Activated naive CD4-positive, alpha-beta T cell treated with anti-CD3 and anti-CD28 coated beads, Interleukin-2, amount 10 ng/mL, durations not matched to agents 5 hours and 36 hours (primary cell): ENCODE measurements at places on chromosomes 12 and 14. TPM values are rescaled to one million over a fixed set of nuclear protein-coding genes. Genes with fewer than 3 reads are reported as not detected.

Gene TAC3
- not detected for total RNA-seq

Gene FAM90A1
- 0.08 TPM for total RNA-seq

Gene NOVA1
- total RNA-seq = not detected

Gene HAL
- 0.33 TPM for total RNA-seq

Gene GPR84
- 0.18 TPM for total RNA-seq

Gene TGM1
- 4.5 TPM for total RNA-seq

Gene TC2N
- 207 TPM for total RNA-seq

Gene B4GALNT3
- total RNA-seq = 0.66 TPM

Gene CLEC4C
- total RNA-seq = not detected

Gene CLEC12A
- 0.23 TPM for total RNA-seq

Gene ANO4
- total RNA-seq = not detected

Gene AGAP2
- 68.6 TPM for total RNA-seq

Gene NINJ2
- total RNA-seq = 3.9 TPM

Gene CD163L1
- not detected for total RNA-seq

Gene KRT83
- not detected for total RNA-seq

Gene CCDC197
- not detected for total RNA-seq

Gene LYZ
- total RNA-seq = 0.14 TPM

Gene CFAP251
- total RNA-seq = 1.6 TPM

Gene ABCC9
- not detected for total RNA-seq

Gene KNTC1
- total RNA-seq = 89.9 TPM

Gene METTL17
- 90.9 TPM for total RNA-seq
